Memory B cell (primary cell): ENCODE measurements at places on chromosomes 5 and 9.

DNA sequence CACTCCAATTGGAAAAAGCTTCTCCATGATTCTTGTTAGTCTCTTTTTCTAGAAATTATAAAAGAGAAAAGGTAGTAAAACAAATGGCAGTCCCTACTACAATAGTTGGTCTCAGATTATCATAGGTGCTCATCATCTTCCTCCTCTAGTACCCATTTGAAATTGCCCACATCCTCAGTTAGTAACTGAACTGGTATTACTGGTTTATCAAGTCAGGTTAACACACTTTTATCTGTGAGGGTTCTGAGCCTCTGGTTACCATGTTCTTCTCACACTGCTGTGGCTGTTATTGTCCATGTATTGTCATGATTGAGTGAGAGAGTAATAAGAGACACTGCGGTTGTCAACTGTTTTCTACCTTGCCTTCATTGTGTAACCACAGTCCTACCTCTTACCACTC, 901.7 kb downstream of the TLE1 start:
- H3K27me3 ChIP-seq, result no peaks in the 10 kb centered on the region
- H3K4me1 ChIP-seq, result no peaks in the 10 kb centered on the region
- H3K27ac ChIP-seq, result no peak overlapping the region
- DNase-seq, result no peak
- no peak overlapping the region for H3K4me3 ChIP-seq

GRCh38 chr5:107247427-107247826, 423.3 kb downstream of the EFNA5 start:
- no peaks in the 10 kb centered on the region for H3K4me1 ChIP-seq
- H3K4me3 ChIP-seq, result no peak overlapping the region
- DNase-seq, result no peak
- H3K36me3 ChIP-seq, result no peaks in the 10 kb centered on the region

DNA sequence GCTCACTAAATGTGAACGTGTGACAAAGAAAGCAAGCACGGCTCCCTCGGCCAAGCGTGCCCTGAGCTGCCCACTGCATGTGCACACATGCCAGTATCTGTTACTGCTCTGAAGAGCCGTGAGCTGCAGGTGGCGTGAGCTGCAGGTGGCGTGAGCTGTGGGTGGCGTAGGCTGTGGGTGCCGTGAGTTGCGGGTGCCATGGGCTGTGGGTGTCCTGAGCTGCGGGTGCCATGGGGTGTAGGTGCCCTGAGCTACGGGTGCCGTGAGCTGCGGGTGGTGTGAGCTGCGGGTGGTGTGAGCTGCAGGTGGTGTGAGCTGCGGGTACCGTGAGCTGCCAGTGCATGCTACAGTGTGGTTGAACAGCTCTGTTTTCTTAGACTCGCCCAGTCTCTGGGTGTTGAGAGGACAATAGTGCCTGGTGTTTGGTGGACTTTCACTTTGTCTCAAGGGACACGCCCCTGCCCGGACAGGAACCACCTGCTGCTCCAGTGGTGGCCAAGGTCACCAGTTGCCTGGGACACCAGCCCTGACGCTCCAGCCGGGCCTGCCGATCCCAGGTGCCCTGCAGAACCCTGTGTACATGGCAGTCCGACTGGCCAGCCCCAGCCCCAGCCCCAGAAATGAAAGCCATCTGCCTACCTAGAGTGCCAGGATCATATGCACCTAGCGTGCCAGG, 6.7 kb downstream of the CCDC187 start:
- H3K27me3 ChIP-seq, result peaks cover 6% of the 10 kb centered on the region
- no peak overlapping the region for H3K27ac ChIP-seq
- H3K4me3 ChIP-seq, result no peak overlapping the region
- no peaks in the 10 kb centered on the region for H3K36me3 ChIP-seq

DNA sequence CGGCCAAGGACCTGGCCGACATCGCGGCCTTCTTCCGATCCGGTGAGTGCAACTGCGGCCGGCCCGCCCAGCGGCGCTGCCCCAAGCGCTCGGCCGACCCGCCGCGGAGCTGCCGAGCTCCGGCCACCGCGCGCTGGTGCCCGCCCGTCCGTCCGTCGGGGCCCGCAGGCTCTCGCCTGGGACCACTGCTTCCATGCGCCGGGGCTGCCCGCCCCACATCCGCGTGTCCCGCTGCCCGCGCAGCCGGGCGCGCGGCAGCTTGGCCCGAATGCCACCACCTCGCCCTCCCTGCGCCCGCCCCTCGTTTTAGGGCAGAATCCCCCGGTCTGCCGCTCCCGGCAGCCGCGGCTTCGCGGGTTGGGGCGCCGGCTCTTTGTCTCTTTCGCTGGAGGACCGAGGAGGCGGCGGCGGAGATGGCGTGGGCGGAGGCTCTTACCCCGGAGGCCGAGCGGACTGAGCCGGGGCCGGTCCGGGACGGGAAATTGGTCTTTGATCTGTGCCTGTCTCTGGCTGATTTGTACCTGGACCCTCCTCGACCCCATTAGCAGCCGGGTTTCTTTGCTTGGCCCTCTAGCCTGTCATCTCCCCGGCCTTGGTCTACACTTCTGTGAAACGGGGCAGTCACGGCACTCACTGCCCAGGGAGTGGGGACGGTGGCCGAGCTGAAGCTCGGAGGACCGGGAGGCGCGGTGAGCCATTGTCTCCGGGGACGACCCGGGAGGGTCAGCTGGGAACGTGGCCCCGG, 871 bp downstream of the TRIO start:
- H3K4me1 ChIP-seq, result peaks cover 23% of the 10 kb centered on the region
- H3K27ac ChIP-seq, result peak overlapping the region; percentile 96
- H3K27me3 ChIP-seq, result no peaks in the 10 kb centered on the region
- no peaks in the 10 kb centered on the region for H3K36me3 ChIP-seq
- H3K4me3 ChIP-seq, result peak overlapping the region; percentile 93

DNA sequence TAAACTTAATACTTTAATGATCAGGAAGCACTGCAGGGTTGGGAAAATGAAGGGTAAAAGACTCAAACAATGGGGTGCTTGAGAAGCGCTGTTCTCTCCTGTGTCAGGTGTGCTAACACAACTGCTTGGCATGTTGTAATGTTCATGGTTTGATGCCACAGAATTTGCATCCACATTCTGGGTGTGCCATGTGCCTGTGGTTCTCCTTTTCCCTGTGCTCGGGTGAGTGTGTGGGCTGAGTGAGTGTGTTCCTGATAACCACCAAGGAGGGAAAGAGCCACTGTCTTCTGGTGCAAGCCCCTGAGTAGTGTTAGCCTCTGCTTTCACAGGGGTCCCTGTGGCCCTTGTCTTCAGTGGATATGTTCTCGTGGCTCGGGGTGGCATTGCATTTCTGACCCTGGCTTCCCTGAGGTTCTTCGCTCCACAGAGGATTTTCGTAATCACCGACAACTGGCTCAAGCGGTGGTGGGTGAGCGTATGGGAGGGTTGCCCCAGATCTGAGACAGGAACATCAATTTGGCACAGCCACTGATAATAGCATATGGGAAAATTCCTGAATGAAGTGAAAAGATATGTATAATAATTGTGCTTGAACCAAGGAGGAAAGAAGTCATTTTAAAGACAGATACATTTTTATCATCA, 102.0 kb downstream of the MVB12B start:
- H3K27me3 ChIP-seq, result peaks cover 7% of the 10 kb centered on the region
- no peak overlapping the region for H3K4me3 ChIP-seq
- H3K4me1 ChIP-seq, result peaks cover 9% of the 10 kb centered on the region
- no peak for DNase-seq

GRCh38 chr5:9787861-9788600, 157.9 kb upstream of the TAS2R1 start:
- no peak for DNase-seq
- no peaks in the 10 kb centered on the region for H3K27me3 ChIP-seq
- no peaks in the 10 kb centered on the region for H3K4me1 ChIP-seq
- H3K36me3 ChIP-seq, result no peaks in the 10 kb centered on the region
- H3K4me3 ChIP-seq, result no peak overlapping the region

DNA sequence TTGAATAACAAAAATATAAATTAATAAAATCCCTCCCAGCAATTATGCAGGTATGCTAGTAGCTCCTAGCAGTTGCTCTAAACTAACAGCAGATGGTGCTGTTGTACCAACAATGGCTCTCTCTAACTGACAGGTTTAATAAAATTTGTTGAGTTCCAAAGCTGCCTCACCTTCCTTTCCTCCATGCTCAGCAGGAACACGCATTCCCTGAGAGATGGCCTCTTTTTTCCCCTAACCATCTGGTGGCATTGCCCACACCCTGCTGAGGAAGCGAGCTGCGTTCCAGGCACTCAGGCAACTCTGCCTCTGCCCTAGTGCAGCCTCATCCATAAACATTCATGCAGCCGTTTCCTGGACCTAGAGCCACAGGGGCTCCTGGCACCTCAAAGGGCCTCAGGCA, 106.2 kb downstream of the KLHL3 start:
- H3K27ac ChIP-seq, result no peak overlapping the region
- no peaks in the 10 kb centered on the region for H3K36me3 ChIP-seq
- no peaks in the 10 kb centered on the region for H3K27me3 ChIP-seq

DNA sequence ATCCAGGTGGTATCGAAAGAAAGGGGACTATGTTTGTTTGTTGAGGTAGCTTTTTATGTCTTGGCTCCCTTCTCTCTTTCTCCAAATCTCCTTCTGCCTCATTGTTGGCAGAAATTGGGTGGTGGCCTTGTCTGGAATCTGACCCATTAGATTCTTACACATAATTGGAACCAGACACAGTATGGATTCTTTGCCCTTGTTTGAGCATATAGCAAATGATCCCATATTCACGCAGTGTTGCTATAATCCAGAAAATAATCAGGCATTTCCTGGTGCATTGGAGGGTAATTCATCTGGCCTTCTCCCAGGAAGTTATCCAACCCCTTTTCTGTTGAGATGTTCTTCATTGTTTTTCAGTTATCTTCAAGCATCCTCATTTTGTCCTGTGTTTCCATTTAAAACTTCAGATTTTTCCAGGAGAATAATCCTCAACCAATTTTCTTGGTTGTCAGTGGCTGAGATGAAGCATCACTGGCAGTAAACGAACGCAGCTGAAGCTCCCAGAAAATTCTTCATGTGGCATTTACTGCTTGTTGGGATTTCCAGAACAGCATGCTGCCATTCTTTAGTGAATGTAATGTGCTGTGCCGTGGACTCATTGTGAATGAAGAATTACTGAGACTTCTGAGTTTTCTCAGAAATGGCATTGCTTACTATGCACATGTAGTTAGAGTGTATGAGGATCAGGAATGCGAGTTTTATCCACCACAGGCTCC, 70.5 kb upstream of the NTRK2 start:
- DNase-seq, result no peak
- no peaks in the 10 kb centered on the region for H3K36me3 ChIP-seq
- no peak overlapping the region for H3K4me3 ChIP-seq
- peaks cover 4% of the 10 kb centered on the region for H3K27me3 ChIP-seq

DNA sequence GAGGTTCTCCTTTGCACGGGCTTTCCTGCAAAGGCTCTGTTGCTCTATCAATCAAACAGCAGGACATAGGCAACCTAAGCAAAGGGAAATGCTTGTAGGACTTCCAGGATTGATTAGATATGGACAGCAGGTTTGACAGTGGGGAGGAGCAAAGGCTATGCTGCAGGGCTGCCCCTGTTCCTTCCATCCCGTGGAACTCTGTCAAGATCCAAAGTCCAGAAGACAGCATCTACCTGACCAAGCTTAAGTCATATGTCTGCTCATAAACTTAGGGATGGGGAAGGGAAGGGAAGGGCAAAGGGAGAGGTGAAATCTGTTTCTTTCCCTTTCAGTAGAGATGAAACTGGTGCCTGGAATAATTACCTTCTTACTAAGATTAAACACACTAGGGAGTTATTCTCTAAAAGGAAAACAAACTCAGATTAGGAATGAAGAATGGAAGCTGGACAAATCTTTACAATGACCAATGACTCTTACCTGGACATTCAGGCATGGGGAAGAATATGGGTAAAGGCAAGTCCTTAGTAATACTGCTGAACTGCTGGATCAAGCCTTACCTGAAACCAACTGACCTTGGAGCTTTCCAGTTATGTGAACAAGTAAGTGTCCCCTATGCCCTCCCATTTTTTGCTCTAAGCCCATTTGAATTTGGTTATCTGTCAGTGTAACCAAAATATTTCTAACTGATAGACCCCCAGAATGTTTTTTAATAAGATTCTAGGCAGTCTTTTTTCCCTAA, 8.4 kb upstream of the ACOT12 start:
- H3K27me3 ChIP-seq, result peaks cover 5% of the 10 kb centered on the region
- no peaks in the 10 kb centered on the region for H3K4me1 ChIP-seq
- no peak for DNase-seq

DNA sequence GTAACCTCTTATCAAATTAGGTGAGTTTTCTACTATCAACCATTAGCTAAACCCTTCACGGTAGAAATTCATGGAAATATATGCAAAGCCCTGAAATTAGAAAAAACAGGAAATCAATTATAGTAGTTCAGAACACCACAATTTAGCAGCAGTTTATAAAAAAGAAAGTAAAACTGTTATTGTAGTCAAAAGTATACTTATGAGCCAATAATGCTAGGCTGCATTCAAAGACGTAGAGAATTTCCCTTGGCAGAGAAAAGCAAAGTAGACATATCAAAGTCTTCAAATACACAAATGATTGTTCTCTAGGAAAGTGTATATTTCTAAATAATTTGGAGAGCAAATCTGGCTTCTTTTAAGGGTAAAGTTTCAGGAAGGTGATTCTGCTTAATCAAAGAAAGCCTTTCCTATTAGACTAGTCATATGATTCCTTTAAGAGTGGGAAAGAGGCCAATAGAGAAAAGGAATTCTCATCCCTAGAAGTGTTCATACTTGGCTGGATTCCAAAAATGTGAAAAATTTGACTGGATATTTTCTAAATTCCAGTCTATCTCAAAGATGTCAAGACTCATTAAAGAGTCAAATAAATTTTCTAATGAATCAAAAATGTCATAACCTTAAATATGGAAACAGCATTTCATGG, 185.5 kb downstream of the SMC2 start:
- H3K36me3 ChIP-seq, result no peaks in the 10 kb centered on the region
- no peak overlapping the region for H3K4me3 ChIP-seq
- no peak overlapping the region for H3K27ac ChIP-seq

DNA sequence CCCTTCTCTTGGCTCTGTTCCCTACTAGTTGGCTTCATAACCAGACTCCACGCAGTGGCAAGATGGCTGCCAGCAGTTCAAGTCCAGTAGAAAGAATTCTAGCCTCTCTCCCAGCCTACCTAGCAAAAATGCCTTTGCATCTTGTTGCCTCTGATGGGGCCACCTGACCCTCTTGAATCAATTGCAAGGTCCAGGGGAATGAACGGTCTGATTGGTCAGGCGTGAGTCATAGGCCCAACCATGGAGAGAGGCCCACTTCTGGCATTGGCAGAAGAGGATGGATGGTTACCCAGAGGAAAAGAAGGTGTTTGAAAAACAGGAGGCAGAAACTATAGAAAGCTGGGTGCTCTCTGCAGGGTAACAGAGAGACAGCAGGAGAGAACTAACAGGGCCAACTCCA, 622.6 kb downstream of the CCDC171 start:
- no peak overlapping the region for H3K4me3 ChIP-seq
- no peak for DNase-seq
- H3K4me1 ChIP-seq, result no peaks in the 10 kb centered on the region
- H3K27ac ChIP-seq, result no peak overlapping the region

DNA sequence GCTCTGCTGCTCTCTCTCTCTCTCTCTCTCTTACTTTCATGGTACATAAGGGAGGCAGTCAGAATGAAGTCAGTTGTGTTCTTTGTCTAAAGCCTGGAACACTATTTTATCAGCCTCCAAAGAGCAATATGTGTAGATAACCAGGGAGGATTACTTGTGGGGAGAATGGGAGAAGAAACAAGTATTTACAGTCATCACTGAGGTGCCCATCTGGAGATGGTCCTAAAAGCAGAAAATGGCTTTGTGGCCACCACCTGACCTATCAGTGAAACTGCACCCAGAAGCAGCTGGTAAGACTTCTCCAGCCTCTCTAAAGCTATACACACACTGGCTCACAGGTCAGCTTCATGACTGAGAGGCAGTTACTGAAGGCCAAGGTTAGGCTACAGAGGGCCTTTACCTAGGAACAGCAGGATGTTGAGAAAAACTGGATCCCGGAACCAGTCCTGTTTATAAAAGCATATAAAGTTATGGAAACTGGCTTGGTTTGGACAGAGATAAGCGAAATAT, 75.1 kb downstream of the MRPS27 start:
- peaks cover 8% of the 10 kb centered on the region for H3K4me1 ChIP-seq
- no peak overlapping the region for H3K27ac ChIP-seq
- no peaks in the 10 kb centered on the region for H3K27me3 ChIP-seq
- no peak overlapping the region for H3K4me3 ChIP-seq
